ENCODE measurements at places on chromosomes 7 and 10.

- no peak for DNase-seq
Measured at GRCh38 chr7:94396037-94396431, 1.3 kb downstream of the COL1A2 start.

DNA sequence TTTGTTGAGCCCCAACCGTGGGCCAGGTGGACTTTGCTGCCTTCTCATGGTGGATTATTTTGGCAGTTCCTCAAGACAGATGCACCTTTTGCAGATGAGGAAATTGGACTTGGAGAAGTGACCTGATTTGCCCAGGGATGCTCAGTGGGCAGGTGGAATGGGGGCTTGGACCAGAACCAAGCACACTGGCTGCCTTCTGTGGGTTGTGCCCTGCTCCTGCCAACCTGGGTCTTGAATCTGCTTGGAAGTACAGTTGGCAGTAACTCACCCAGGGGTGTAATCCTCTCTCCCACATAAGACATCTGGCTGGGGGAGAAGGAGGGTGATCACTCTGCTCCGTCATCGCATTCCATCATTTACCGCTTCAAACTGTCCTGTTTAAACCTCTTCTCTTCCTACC, 110.5 kb upstream of the GPR26 start:
- no peak for DNase-seq

DNA sequence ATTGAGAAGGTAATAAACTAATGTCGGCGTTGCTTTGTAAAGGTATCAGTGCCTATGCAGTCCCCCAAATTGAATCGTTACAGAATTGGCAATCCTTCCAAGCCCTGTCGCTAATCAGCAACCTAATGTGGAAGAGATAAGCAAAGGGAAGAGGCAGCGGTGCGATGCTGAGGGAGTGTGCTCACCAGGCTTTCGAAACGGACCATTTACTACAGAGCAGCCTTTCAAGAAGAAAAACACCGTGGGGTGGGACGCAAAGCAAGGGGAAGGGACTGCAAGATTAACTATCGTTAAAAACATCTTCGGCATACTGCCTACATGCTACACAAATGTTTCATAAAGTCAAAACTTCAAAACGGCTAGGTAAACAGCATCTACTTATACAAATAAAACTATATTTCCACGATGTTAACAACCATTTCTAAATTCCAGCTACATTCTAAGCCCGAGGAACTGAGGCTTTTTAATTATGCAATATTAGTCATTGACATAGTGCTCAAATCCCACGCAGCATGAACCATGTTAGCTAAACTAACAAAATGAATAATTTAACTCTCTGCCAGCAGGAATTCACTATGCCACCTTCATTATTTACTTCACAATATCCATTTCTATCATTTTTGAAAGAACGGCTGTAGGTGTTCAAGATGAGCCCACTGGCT, 85.2 kb downstream of the CHCHD3 start:
- DNase-seq, result no peak

- DNase-seq, result no peak
Measured at GRCh38 chr7:16318463-16318862, 102.9 kb downstream of the CRPPA start.

- DNase-seq, result no peak
Measured at GRCh38 chr10:81570349-81570748, 304.6 kb upstream of the NRG3 start.

DNA sequence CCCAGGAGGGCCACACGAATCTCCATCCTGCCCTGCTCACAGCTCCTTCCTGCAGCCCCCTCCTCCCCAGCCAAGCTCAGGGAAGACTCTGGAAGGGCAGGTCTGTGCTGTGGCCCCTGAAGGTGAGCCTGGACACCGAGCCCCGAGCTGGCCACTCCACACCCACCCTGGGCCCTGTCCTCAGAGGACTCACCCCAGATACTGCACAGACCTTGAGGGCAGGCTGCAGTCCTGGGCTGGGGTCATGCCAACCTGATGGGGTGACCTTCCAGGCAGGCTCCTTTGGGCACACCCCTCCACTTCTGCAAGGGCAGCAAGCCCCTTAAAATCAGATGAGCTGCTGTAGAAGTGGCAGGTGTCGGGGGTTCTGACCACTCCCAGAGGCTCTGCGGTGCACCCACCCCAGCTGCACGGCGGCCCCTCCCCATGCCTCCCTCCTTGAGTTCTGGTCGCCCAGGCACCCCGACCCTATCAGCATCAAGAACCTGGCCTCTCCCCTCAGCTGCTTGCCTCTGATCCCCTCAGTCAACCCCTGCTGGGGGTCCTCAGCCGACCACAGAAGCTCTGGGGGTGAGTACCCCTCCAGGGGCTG, 24.3 kb downstream of the YKT6 start:
- no peak for DNase-seq

Measured in naive thymus-derived CD4-positive, alpha-beta T cell (primary cell).